ENCODE measurements at places on chromosomes 7 and 10. TPM values are rescaled to one million over a fixed set of nuclear protein-coding genes. Genes with fewer than 3 reads are reported as not detected.

ADD3 gene
- 22.8 TPM for total RNA-seq

DNA sequence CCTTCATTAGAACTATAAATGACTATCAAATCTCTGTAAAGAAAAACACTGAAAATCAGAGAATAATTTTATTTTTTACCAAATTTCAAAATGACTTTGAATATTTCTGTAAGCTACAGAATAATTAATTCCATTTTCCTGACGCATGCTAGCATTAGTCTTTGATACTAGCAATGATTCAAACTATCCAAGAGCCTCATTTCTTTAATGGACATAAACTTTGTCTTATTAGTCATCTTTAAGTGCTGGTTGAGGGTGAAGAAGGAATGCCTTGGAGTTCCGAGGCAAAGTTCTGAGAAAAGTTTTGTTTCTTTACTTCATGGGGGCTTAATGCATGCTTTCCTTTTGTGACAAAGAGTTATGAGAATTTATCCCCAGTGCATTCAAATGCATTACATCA is 137.3 kb downstream of the AGMO start:
- no peak for DNase-seq

DNA sequence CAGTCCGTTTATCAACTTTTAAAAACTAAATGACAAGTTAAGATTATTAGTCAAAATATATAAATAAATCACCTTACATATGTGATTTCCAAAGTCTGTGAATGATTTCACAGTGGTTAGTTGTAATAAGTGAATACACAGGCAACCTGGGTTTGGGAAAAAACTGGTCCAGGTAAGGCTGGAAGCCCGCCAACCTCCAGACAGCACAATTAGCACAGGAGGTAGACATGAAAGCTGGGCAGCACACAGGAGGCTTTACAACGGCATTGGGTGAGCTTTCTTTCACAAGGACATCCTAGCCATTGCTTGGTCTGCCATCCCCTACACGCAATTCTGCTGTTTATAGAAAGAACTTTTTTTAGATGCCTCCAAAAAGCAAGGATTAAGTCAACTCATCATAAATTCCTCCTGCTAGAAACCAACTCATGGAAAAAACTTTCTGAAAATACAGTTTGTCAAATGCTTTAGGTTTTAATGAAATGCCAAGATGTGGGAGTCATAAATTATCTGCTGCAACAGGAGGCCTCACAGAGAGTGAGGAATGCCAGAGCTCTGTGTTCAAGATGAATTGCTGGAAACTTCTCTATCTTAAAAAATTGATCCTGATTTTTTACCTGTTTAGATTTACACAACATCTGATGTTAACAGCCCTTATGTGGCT is 346.8 kb upstream of the NFE2L3 start:
- no peak for DNase-seq

DNA sequence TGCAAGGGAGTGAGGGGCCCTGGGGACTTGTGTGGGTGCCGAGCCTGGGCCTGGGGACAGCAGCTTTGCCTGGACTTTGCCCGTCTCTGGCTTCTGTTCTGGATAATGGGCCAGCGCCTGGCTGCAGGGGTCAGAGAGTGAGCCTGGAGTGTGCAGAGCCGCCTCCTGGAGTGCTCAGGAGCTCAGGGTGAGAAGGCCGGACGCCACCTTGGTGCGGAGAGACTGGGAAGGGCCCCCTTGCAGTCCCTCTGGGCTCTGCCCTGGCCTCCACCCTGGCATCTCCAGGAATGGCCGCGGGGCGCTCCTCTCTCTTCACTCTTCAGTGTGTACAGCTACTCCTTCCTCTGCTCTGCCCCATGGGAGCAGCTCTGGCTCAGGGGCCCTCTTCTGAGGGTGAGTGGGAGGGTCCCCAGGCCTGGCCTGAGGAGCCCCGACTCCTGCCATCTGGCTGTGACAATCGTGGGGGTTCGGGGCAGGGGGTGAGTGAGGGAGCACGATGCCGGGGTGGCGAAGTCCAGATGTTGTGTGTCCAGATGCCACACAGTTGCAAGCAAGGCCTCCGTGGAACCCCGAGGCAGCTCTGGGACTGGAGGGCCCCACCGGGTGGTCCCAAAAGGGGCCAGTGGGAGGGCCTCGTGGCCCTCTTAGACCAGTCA is 187.1 kb downstream of the DNAJB6 start:
- DNase-seq, result no peak

- no peak for DNase-seq
These were observed 480.2 kb downstream of the KCNMA1 start for GRCh38 chr10:77157248-77158019.

DNA sequence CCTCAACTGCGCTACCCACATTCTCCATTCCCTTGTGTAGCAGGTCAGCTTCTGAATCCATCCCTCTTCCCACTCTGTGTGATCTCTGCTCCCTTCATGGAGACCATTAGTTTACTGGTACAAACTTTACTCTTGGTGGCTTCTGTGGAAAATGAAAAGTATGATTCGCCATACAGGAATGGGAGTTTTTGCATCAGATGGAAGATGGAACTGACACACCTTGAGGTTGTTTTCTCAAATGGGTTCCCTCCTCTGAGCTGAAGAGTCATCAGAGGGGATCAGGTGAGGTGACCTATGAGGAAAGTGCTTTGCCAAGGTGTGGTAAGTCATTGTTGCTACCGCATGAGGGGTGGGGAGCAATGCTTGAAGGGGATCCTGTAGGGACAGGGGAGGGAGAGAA is 266.8 kb downstream of the INHBA start:
- no peak for DNase-seq

CTAGE8 gene
- 0.54 TPM for total RNA-seq

GRCh38 chr7:29476916-29477315 is 86.7 kb upstream of the PRR15 start:
- DNase-seq, result no peak

PPP1R3A gene
- total RNA-seq, result not detected

MOGAT3 gene
- not detected for total RNA-seq

- DNase-seq, result no peak
These were observed 45.5 kb upstream of the BET1 start for GRCh38 chr7:94049615-94050014.

DNA sequence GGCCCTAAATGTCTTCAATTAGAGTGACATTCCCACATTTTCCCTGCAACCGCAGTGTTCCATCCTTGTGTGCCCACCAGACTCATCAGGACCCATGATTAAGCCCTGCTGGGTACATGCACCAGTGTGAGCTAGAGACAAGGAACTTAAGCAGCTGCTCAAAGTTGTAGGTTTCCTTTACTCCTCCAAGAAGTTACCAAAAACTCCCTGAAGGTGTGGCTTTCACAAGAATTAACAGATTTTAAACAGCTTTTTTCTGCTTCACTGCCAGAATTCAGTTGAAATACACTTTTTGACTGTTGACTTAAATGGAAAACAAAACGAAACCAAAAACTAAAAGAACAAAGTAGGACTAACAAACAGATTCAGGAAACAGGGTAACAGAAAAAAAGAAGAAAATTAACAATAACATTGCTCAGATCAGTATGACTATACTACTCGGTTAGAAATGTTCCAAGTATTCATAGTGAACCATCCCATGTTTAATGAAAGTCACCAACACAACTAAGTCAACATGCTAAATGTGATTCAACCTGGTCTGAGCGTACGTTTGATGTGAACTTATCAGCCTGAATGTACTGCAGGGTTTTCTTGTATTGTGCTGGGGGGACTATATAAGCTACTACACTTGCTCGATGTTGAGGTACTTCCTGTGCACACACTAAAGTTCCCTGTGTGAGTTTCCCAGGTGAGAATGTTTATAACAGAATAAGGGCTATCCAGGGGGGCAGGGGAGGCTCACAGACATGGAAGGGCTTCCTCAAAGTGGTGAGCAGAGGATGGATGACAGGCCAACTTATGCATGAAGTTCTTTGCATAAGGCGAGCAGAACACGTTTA is 22.2 kb downstream of the SLC37A3 start:
- no peak for DNase-seq

DNA sequence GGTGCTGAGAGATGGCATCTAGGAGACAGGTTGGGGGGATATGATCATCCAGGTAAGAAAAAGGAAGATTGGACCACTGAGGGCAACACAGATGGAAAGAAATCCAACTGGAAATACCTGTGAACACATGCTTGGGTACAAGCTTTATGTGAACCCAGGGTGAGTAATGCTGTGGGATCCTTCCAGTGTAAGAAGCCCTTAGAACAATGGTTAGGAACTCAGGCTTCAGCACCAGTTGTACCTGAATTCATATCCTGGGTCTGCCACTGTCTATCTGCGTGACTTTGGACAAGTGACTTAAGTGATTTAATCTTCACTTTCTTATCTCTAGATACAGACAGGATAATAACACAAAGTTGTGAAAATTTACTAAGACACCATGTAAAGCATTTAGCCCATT is 131.0 kb downstream of the ST7 start:
- no peak for DNase-seq

GDI2 gene
- 294 TPM for total RNA-seq

AHR gene
- 1.7 TPM for total RNA-seq

LRRC61 gene
- total RNA-seq, result 10.2 TPM

GRCh38 chr10:83915801-83916200 is 223.5 kb upstream of the GHITM start:
- DNase-seq, result no peak

MSMB gene
- not detected for total RNA-seq

- no peak for DNase-seq
These were observed 89.4 kb upstream of the SEMA3E start for GRCh38 chr7:83738291-83738835.
